ENCODE measurements at places on chromosomes 2 and 18.

- peak; percentile 35 for DNase-seq
Observed at GRCh38 chr2:173750353-173750801, 214.8 kb downstream of the SP3 start.

DNA sequence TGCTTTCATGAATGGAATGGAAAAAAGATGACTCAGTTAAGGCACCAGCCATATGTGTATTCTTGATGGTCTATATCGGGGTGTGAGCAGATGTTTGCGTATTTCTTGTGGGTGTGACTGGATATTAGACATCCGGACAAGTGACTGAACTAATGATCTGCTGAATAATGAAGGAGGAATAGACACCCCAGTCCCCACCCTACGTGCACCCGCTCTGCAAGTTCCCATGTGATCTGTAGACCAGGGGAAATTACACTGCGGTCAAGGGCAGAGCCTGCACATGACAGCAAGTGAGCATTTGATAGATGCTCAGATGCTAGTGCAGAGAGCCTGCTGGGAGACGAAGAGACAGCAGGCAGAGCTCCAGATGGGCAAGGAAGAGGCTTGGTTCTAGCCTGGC, 12.4 kb upstream of the PRLH start:
- DNase-seq, result no peak

DNA sequence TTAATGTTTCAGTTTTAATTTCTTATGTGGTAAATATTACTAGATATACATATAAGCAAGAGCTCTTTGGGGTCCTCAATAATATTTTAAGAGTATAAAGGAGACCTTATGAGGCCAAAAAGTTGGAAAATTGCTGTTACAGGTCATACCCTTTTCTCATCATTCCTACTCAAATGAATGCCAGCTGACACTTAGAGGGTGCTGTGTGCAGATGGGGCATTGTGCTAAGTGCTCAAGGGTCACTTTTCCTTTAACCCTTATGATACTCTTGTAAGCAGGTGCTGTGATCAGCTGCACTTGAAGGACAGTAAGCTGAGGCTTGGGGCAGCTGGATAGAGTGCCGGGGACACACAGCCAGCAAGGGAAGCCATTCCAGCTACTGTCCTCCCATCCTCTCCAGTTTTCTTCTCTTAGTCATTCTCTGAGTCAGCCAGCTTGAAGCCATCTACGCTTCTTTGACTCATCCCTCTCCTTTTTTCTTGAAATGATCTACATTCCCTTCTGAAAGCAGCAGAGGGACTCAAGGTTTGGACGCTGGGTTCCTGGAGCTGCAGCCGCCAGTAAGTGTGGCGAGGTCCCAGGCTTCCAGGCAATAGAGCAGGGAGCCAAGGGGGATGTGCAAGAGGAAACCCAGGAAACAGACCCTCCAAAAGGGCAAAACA, 42.0 kb upstream of the CREB1 start:
- DNase-seq, result no peak

DNA sequence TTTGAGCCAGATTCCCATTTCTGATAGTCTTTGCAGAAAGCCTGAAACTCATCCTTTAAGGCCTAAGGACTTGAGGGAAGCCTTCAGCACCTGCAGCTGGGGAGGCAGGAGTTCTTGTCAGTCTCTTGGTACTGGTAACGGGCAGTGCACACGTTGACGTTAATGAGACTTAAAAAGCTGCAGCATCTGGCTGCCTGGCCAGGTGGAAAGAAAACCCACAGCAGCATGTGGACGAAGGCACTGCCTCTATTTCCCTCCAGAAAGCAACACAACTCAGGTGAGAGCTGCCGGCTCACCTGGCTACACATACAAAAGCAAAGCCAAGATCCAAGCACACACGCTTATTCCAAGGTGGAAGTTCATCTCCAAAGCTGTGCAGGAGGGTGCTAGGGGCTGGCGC, 178.8 kb downstream of the ANAPC1 start:
- DNase-seq, result no peak

DNA sequence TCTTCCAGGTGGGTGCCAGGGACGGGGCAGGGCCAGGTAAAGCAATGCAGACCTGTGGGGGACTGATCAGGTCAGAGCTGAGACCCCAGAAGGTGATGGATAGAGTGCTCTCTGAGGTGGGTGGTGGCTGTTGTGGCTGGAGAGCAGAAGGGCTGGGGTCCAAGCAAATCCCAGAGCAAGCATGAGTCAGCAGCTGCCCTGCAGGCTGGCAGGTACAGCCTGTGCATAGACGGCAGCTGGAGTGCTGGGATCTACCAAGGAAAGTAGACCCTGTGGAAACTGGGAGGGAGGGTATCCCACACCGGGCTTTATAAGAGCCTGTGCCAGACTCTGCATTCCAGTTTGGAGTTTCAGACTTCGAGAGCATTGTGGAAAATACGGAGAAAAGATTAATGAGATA, 663 bp downstream of the TRIM54 start:
- DNase-seq, result no peak

DNA sequence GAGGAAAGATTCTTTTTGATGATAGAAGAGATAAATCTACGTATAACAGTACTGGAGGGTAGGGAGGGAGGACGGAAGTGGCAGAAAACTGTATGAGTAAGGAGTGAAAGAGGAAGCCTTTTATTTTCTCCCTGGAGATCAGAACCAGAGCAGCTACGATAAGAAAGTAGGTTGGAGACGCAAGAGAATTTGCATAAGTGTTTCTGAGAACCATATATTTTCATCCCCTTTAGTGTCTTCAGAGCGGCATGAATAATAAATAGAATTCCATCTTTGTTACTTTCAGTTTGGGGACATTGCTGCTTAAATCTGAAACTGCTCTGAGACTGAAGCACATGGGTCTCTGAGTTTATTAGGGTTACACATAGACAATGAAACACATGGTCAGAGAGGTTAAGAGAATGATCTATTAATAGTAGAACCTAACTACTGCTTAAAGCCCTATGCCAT, 230.2 kb upstream of the TNP1 start:
- DNase-seq, result no peak

DNA sequence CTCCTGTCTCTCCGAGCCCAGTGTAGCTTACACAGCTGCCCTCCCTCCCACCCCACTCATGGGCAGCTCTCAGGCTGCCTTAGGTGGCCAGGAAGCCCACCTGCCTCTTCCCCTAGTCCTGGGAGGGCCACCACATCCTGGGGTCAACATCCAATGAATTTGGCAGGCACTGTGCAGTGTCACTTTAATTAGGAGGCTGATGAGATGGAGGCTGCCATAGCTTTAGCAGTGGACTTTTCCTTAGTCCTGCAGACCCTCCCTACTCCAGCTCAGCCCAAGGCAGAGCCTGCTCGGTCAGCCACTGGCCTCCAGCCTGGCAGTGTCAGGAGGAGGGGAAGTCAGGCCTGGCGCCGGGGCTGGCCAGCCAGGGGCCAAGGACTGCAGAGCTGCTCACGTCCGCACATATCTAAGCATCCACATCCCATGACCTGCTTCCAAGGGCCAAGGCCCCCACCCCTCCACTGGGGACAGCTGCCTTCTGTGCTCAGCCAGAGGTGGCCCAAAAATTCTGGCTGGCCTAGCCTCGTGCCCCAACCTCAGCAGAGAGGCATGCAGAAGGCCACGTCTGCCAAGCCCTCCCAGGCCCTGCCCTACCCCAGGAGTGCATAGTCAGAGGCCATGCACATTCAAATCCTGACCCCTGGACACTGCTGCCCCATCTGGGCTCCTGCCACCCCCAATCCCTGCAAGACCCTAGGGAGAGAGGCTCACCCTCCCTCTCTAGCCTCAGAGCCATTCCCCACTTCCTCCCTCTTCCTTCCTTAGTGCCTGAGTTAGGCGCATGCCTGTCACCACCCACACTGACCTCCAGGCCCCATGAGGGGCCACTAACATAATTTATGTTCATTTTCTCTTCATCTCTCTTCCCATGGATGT, 33.1 kb downstream of the ADRA2B start:
- DNase-seq, result no peak

- DNase-seq, result no peak
Observed at GRCh38 chr2:10499275-10499907, 51.3 kb upstream of the ODC1 start.

DNA sequence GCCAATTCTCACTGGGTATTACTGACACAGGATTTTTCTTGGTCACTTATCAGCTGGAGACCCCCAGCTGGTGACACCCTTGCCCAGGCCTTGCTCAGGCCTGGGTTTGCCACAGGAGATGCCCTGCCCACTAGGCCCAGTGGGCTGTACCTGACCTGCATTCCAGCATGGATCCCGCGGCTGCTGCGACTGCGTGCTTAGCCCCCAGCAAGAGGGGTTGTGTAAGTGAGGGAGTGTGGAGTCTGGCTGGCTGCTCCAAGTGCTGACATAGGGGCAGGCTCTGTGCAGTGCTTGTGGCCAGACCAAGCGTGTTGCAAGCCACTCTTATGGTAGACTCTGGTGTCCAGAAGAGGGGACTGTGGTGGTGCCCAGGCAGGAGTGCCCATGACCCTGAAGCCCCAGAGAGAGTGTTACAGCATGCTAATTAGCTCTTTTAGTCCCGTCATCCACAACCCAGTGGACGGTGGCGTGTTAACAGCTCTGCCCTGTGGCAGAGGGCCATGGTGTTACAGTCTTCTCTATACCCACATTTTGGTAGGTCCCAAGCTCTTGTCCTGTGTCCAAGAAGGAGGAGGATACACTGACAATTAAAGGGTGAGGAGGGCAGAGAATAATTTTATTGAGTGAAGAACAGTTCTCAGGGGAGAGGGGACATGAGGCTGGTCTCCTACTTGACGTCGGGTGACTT, 491.7 kb upstream of the MEIS1 start:
- DNase-seq, result no peak

- no peak for DNase-seq
Observed at GRCh38 chr2:173962583-173963110, 2.5 kb downstream of the SP3 start.

- no peak for DNase-seq
Observed at GRCh38 chr2:86272111-86272510, 65.3 kb downstream of the REEP1 start.

- DNase-seq, result no peak
Observed at GRCh38 chr2:15023221-15023620, 390.7 kb downstream of the LRATD1 start.

DNA sequence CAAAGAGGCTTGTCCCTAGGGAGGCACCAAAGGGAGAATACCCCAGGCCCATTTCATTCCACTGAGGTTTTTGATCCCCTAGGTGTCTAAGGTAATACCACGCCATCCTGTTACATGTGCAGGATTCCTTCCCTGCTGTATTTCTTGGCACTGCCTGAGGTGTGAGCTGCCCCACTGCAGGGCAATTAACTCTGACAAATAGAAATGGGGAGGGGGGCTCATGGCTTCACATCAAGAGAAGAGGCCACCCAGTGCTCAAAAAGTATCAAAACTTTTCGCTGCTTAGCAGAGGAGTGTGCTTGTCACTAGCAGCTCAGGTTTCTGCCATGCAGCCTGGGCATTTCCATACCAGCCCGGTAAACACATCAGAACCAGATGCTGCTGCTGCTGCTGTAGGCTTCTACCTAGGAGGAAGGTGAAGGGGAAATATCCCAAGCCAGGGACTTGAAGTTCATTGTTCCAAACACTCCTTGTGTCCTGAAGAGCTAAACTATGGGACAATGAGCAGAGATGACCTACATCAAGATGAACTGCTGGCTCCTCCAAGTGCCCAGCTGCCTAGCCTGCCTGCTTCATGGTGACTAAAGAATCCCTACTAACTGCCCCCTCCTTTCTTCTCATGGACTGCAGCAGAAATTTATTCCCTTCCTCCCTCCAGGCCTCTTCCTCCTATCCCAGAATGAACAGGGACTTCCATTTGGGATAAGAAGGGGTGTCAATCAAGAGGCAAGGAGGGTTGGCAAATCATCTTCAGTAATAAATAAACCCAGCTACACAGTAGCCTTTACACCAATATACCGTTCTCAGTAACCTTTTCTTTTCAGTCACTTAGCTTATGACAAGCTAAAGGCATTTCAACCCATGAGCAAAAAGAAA, 16.4 kb downstream of the POU3F3 start:
- DNase-seq, result no peak

DNA sequence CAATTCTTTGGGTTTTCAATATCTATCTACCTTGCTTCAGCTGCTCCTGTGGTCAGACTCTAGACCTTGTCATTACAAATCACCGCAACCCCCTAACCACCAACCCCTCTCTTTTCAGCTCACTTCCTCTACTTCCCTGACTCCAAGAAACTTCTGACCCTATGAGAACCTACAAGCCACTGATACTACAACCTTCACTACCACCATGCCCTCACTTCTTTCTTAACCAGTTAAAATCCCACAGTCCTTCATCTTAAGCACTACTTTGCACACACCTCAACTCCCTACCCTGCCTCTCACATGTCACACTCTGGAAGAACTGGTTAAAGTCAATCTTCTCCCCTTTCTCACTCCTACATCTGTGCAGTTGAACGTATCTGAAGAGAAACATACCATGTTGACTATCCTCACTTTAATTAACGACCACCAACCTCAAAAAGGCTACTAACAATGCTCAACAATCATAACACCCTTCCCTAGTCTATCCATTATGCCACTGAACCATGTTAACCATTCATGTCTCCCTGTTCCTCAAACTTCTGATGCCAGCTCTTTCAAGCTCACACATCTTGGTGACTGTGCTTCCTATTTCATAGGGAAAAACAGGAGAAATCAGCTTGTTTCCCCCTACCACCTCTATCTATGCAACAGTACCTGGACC, 12.6 kb downstream of the EIF2AK3 start:
- no peak for DNase-seq

DNA sequence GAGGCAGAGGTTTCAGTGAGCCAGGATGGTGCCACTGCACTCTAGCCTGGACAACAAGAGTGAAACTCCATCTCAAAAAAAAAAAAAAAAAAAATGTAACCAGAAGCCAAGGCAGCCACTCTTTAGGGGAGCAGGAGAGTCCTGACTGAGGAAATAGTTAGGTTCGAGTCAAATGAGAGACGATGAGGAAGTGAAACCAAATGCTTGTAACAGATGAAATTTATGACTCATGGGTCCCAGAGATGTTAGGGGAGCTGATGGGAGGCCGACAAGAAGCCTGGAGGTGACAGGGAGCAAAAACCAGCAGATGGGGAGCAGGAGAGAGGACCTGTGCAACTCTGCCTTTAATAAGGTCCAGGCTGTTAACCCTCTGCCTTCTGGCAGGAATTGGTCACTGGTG, 756.1 kb upstream of the DDX18 start:
- no peak for DNase-seq

DNA sequence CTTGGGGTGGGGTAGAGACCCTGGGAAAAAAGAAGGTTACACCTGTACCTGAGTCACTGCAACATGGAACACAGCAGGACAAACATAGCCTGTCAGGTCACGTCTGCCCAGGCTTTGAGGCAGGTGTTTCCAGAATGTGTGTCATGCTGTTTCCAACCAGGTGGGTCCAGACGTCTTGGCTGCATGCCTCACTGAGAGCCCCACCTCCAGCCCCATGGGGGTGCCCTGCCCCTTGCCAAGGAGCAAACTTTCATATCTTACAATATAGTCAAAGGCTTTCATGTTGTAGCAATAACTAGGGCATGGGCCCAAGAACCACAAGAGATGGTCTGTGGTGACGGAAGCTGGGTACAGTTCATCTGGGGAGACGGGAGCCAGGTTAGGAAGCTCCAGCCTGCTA, 499.7 kb downstream of the BCL11A start:
- no peak for DNase-seq

- no peak for DNase-seq
Observed at GRCh38 chr2:101806701-101807100, 109.2 kb downstream of the MAP4K4 start.

Measured in HEK293T (cell line).